Uterus (tissue), 4 donors: ENCODE measurements at places on chromosomes 12 and 14. TPM values are rescaled to one million over a fixed set of nuclear protein-coding genes. Genes with fewer than 3 reads are reported as not detected.
A peak's percentile ranks its signal among the peaks of the same experiment; 100 is the strongest.

- H3K36me3 ChIP-seq: no peaks in the 10 kb centered on the region
- no peak overlapping the region for H3K4me3 ChIP-seq
- H3K4me1 ChIP-seq: no peaks in the 10 kb centered on the region
Observed at GRCh38 chr12:97456571-97457188, 5.9 kb upstream of the RMST start.

The ESRRB gene
- not detected for total RNA-seq

The WIF1 gene
- total RNA-seq: not detected

GRCh38 chr12:108181095-108181454 lies 52.0 kb downstream of the WSCD2 start:
- H3K27me3 ChIP-seq: no peaks in the 10 kb centered on the region
- no peak overlapping the region for H3K4me3 ChIP-seq
- H3K36me3 ChIP-seq: no peaks in the 10 kb centered on the region

DNA sequence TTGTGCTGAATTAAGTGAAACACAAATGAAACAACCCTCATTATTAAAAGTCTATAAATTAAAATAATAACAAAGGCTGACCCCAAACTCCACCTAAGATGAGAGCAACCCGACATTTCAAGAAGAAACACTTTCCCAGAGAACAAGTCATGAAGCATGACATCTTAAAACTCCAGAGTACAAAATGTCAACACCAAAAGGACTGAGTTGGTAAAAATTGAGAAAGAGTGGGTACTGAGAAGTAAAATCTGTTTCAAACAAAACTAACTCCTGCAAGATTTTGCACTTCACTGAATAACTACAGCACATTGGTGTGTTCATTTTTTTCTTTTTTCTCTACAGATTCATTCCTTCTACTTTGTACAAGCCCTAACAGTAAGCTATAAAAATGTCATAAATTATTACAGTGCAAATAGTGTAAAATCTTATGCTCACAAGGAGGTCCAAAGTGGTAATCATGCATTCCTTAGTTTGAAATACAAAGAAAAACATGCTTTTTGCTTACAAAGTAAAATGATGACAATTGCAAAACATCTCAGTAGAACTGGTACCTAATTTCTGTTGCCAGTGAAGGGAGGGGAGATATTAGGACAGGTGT lies 31.8 kb downstream of the SLC35F4 start:
- peak overlapping the region; percentile 48 for H3K27ac ChIP-seq
- H3K4me1 ChIP-seq: no peaks in the 10 kb centered on the region

DNA sequence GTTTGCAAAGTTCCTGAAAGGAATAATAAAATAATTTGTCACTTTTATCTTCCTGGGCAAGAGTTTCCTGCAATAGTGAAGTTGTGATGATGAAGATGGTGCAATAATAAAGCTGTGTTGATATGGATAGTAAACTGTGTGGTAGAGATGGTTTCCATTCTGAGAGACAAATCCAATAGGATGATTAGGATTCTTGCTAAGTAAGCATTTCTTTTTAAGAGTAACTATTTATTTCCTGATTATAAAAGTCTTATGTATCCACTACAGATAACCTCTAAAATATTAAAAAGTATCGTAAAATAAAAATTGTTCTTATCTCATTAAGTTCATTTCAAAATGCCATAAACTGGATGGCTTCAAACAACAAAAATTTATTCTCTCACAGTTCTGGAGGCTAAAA lies 28.7 kb downstream of the TSPAN11 start:
- H3K27ac ChIP-seq: no peak overlapping the region
- H3K4me3 ChIP-seq: no peak overlapping the region

The HOTAIR gene
- 4.1 TPM for total RNA-seq

GRCh38 chr14:90291699-90292098 lies 35.3 kb downstream of the PSMC1 start:
- H3K36me3 ChIP-seq: no peaks in the 10 kb centered on the region
- no peak overlapping the region for H3K27ac ChIP-seq
- no peak overlapping the region for H3K4me3 ChIP-seq
- no peak for DNase-seq
- H3K27me3 ChIP-seq: no peaks in the 10 kb centered on the region

The PTPN21 gene
- total RNA-seq: 37.7 TPM

DNA sequence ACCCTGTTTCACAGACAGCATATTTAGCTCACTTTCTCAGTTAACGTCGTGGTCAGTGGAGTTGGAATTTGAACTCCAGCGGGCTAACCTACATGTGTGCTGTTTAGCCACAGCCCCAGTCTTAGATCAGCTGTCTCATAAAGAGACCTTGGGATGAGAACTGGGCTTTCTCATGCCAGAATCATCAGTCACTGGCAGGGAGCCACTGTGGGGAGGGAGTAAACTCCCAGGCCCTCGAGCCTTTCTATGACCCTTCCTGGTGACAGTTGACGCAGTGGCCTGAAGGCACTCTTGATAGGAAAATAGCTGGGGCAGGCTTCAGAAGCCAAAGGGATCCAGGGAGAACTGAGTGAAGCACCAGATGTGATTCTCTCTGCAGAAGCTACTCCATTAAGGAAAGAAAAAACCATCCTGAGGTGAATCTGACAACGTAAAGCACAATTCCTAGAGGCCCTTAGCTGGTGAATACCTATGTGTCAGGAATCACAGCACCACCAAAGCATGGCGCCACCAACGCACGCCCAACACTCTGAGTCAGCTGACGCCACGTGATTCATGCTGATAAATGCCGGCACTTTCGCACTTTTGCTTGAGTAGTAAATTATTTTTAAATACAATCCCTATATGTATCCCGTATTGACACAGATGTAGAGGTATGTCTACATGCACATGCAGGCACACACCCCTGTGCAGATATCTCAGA lies 279.6 kb upstream of the TMEM132C start:
- no peaks in the 10 kb centered on the region for H3K36me3 ChIP-seq
- H3K27ac ChIP-seq: no peak overlapping the region
- H3K4me3 ChIP-seq: no peak overlapping the region

DNA sequence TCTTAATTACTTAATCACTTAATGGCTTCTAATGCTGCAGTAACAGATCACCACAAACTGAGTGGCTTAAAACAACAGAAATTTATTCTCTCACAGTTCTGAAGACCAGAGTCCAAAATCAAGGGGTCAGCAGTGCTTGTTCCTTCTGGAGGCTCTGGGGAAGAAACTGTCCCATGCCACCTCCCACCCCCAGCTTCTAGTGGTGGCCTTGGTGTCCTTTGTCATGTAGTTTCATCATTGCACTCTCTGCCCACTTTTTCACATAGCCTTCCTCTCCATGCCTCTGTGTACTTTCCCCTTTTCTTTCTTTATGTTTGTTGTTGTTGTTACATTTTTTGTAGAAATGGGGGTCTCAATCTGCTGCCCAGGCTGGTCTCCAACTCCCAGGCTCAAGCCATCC lies 16.1 kb upstream of the UBC start:
- no peaks in the 10 kb centered on the region for H3K27me3 ChIP-seq
- no peak overlapping the region for H3K27ac ChIP-seq
- no peak for DNase-seq
- H3K4me1 ChIP-seq: no peaks in the 10 kb centered on the region
- H3K4me3 ChIP-seq: no peak overlapping the region

GRCh38 chr14:33691907-33692306 lies 259.0 kb downstream of the EGLN3 start:
- no peaks in the 10 kb centered on the region for H3K4me1 ChIP-seq
- no peak overlapping the region for H3K4me3 ChIP-seq
- H3K36me3 ChIP-seq: no peaks in the 10 kb centered on the region
- DNase-seq: no peak
- H3K27ac ChIP-seq: no peak overlapping the region

GRCh38 chr12:69052613-69053408 lies 119.8 kb upstream of the CPM start:
- no peaks in the 10 kb centered on the region for H3K4me1 ChIP-seq
- H3K36me3 ChIP-seq: no peaks in the 10 kb centered on the region
- H3K4me3 ChIP-seq: no peak overlapping the region
- H3K27ac ChIP-seq: no peak overlapping the region
- no peak for DNase-seq
- H3K27me3 ChIP-seq: no peaks in the 10 kb centered on the region

DNA sequence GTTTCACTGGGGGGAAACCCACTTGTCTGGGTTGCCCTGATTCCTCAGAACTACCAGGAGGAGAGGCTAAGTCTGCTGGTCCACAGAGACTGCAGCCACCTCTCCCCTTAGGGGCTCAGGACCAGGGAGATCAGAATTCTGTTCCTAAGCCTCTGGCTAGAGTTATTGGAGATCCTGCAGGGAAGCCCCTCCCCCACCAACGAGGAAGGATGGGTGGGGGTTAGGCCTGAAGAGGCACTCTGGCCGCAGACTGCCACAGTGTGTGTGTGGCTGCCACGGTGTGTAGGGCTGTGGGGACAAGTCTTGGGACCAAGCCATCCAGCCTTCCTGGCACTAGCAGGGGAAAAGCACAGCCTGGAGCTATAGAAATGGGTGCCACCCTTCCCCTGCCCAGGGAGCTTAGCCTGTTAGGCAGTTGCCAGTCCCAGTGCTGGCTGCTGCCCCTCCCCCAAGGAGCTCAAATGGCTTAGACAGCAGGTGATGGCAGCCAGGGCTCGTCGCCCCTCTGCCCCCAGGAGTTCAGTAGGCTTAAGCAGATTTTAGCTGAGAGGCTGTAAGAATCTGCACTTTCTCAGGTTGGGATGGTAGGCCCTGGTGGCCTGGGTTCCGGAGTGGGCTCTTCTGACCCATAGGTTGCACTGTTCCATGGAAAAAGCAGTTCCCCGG lies 107.7 kb downstream of the ERGIC2 start:
- H3K27me3 ChIP-seq: no peaks in the 10 kb centered on the region
- no peak for DNase-seq
- no peaks in the 10 kb centered on the region for H3K4me1 ChIP-seq
- H3K27ac ChIP-seq: no peak overlapping the region
- no peak overlapping the region for H3K4me3 ChIP-seq
- no peaks in the 10 kb centered on the region for H3K36me3 ChIP-seq

GRCh38 chr12:47686645-47687240 lies 19.1 kb downstream of the RPAP3 start:
- H3K4me1 ChIP-seq: no peaks in the 10 kb centered on the region
- no peaks in the 10 kb centered on the region for H3K27me3 ChIP-seq
- no peak for DNase-seq
- no peaks in the 10 kb centered on the region for H3K36me3 ChIP-seq

GRCh38 chr14:72771561-72771960 lies 122.3 kb downstream of the DPF3 start:
- no peak overlapping the region for H3K4me3 ChIP-seq
- no peaks in the 10 kb centered on the region for H3K27me3 ChIP-seq
- no peak overlapping the region for H3K27ac ChIP-seq
- no peaks in the 10 kb centered on the region for H3K36me3 ChIP-seq
- DNase-seq: no peak
- no peaks in the 10 kb centered on the region for H3K4me1 ChIP-seq

The TMEM52B gene
- total RNA-seq: not detected

DNA sequence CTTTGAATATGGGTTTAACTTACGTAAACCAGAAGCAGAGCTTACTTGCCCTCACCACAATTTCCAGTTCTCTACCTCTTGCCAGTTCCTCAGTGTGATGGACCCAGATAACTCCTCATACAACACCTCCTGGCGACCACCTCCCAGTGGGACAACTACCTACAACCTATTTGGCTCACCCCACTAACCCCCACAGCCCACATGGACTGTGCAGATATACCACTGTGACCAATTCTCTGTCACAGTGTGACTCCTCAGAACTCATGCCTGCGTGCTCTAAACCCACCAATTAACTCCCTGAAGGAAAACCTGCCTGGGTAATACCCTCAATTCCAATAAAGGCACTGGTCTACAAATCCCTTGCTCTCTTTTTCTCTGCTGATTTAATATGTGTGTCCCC lies 311.7 kb downstream of the DIO2 start:
- DNase-seq: no peak
- H3K4me1 ChIP-seq: no peaks in the 10 kb centered on the region
- H3K27me3 ChIP-seq: no peaks in the 10 kb centered on the region
- H3K27ac ChIP-seq: no peak overlapping the region

The PPP2R3C gene
- 31.7 TPM for total RNA-seq

DNA sequence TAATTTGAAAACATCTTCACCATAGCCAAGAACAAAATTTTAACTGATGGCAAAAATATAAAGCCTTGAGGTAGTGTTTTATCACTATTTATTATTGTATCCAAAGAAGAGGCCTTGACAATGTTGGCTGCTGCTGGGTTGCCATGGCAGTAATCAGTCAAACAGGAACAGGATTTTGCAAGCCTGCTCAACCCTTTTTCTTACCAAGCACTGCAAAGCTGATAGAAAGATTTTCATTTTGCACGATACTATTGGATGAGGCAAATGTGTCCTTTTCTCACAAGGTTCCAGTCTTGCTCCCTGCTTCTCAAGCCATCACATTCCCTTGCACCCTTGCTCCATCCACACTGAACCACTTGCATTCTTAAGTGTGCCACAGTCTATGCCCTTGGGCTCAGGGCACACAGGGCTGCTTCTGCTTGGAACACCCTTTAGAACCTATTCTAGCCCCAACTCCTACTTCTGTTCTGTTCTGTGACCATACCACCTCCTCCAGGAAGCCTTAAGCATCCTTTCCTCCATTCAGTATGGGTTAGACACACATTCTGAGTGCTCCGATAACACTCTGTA lies 76.5 kb upstream of the AMIGO2 start:
- no peaks in the 10 kb centered on the region for H3K27me3 ChIP-seq
- peak overlapping the region; percentile 58 for H3K27ac ChIP-seq
- DNase-seq: peak; percentile 31
- H3K4me3 ChIP-seq: no peak overlapping the region

GRCh38 chr14:53286301-53286700 lies 133.2 kb upstream of the DDHD1 start:
- H3K27me3 ChIP-seq: no peaks in the 10 kb centered on the region
- H3K4me1 ChIP-seq: no peaks in the 10 kb centered on the region
- H3K27ac ChIP-seq: no peak overlapping the region
- H3K36me3 ChIP-seq: no peaks in the 10 kb centered on the region
- no peak for DNase-seq

The KSR2 gene
- total RNA-seq: 0.28 TPM

GRCh38 chr12:46174061-46174662 lies 94.7 kb downstream of the SLC38A1 start:
- H3K27me3 ChIP-seq: no peaks in the 10 kb centered on the region
- H3K4me1 ChIP-seq: no peaks in the 10 kb centered on the region
- no peak for DNase-seq
- no peak overlapping the region for H3K4me3 ChIP-seq
- H3K27ac ChIP-seq: no peak overlapping the region

The ZC2HC1C gene
- total RNA-seq: 0.26 TPM
